Activated T-helper 17 cell treated with anti-CD3 and anti-CD28 coated beads, Interleukin-2, amount 50 U/mL, for 72 hours (primary cell): ENCODE measurements at places on chromosomes 6 and 20. TPM values are rescaled to one million over a fixed set of nuclear protein-coding genes. Genes with fewer than 3 reads are reported as not detected.

- ATAC-seq = no peak
Measured at GRCh38 chr6:54935739-54936138, 89.2 kb downstream of the FAM83B start.

DNA sequence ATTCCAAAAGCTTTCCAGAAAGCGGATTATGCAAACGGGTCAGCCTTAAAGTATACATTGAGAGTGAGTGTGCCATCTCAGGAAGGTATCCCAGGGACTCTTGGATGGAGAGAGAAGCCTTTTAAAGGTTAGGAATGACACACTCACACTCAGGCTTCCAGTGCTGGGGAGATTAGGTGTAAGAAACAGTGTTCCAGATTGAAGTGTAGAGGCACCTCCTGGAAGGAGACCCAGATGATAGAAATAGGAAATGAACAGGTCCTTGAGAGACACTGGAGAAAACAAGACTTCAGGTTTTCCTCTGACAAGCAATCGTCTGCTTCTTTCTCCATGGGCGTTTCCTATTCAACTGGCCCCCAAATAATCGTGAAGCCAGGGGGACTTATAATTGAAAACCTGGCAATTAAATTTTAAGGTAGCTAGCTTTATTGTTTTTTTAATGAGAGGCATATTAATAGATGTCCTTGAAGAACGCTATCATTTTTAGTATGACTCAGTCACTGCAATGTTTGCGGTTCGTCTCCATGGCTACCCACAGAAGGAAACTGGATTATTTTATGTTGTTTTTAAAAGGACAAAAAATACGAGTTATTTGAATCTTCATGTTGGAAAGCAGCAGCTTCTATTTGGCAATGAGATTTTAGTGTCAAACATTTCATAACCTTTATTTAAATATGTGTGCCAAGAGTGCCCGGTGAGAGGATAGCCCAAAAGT, 85.3 kb downstream of the TRMT6 start:
- ATAC-seq = peak; percentile 64

GRCh38 chr20:40339661-40340449, 349.2 kb downstream of the MAFB start:
- no peak for ATAC-seq

DNA sequence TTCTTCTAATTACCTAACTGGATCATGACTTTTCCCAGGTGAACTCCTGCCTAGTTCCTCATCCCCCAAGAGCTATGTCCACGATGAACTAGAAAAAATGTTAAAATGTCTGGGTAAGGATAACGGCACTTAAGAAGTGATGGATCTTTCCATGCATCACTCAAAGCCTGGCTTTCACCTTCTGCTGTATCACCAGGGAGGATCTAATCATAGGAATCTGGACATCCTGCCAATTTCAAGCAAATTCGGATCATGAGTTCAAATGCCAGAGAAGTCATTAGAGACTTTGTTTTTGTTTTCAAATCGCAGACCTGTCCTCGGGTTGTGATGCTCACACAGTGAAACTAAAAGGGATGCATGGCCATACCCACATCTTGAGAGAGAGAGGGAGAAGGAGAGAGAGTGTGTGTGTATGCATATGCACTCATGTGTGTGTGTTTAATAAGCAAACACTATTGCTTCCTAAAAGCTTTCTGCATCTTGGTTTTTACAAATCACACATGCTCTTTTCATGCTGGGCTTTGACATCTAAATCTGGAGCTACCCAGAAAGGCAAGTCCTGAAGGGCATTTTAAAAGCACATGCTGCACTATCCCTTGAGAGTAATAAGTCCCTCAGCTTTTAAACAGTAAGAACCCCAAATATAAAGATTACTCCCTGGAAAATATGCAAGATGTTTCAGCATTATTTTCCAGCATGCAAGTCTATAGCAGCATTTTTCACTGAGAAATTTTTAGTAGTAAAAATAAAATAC, 524.6 kb upstream of the NOX3 start:
- no peak for ATAC-seq

DNA sequence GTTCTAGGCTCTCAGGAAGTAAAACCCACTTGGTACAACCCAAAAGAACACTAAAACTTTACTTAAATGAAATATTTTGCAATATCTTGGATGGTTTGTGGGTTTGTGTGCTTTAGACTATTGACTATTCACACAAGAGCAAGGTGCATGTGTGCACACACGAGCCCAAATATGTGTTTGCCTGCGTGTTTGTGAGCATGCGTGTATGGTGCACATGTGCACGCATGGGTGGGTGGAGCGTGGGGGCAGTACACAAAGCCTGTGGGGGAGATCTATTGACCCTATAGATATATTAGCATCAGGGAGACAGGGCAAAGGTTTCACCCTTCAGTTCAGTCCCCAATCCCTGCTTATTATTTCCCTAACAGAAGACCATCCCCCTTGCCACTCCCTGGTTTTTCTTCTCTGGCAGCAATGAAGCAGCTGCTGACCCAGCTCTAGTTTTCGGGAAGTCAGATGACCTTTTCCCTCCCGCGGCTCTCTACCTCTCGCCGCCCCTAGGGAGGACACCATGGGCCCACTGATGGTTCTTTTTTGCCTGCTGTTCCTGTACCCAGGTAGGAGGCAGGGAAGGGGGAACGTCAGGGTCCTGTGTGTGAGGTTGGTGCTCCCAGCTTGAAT, at the start of gene C2:
Gene C2, plus strand, starts transcription at position 476 of the 621 bp plus-strand sequence. Its CDS starts 36 bp downstream, at position 512.
- ATAC-seq = no peak

GRCh38 chr6:104541411-104541810, 318.3 kb downstream of the HACE1 start:
- no peak for ATAC-seq

DNA sequence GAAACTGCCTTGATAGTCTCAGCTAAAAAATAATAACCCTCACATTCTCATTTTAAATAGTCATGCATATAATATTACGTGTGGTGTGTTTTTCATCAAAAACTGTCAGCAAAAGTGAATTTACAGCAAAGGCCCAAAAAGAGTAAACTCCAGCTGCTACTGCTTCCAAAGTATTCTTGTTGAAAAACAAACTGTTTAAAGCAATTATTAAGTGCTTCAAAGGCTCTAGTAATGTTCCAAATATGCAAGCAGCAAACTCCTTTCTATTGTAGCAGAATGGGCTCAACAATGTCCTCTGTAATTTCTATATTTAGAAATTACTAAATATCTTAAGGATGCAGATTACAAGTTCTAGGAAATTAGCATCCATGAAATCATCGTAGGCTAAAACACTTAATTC, 280.0 kb upstream of the TBX18 start:
- ATAC-seq = no peak

DNA sequence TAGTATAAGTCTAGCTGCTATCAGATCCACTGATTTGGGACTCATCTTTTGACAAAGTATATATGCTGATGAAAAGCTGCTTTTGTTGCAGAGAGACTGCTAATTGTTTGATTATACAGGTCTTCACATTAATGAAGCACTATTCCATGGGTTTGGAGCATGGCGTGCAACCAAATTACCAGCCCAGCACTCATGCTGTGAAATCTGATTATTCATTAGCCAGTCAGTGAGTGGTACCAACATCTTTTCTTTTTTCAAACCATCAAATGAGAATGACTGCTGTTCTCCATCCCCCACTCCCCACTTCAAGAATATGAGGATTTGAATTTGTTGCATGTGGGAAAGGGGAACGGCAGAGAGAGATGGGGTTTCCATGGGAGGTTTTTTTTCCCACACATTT, 91.3 kb downstream of the ID4 start:
- no peak for ATAC-seq

GRCh38 chr6:37614491-37614890, 83.2 kb downstream of the MDGA1 start:
- no peak for ATAC-seq

DNA sequence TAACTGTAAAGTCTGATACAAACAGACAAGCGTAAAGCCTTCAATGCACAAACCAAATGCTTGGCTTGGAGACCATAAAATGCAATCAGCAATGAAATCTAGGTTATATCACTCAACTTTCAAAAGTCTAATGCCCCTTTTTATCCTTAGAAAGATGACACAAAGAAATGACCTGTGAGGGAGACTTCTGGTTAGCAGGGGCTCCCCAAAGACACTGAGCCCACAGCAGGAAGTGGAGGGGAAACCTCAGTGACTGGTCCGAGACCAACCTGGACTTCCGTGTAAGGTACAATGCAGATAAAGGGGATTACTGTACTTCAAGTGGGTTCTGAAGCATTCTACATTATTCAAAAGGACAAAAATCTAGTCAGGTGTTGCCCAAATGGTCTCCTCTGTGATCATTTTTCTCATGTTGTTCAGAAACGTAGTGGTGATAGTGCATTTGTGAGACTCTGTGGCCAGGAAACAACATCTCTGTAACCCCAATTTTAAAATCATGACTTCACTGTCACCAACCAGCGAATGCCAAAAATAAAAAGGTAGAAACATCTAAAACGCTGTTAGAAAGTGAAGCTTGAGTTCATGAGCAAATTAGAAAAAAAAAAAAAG, 88.2 kb downstream of the HIVEP2 start:
- peak; percentile 56 for ATAC-seq

DNA sequence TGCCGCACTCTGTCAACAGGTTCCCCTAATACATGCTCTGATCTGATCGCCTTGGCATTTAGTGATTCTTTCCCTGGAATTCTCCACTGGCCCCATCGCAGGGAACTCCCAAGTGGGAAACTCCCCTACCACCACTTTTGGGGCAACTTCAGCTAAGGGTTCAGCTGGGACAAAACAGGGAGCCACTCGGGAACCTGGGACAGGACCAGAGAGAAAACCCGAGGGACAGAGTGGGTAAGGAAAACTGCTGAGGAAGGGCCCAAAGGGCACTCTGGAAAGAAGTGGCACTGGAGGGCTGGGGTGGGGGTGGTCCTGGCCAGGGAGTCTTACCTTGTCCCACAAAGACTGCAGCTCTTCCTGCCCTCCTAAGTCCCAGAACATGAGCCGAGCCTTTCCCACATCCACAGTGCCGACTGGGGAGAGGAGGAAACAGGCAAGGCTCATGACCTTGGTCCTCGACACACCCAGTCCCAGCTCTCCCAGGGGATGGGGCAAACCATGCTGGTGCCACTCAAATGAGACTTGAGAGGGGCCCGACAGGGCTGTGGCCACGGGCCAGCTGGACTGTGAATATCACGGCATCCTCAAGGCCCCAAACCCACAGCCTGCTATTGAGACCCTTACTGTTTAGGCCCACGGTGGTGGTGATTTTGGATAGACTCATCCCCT, 1.6 kb downstream of the ARFRP1 start:
- ATAC-seq = no peak

GRCh38 chr20:64051561-64052325, 2.3 kb upstream of the SOX18 start:
- ATAC-seq = no peak

DNA sequence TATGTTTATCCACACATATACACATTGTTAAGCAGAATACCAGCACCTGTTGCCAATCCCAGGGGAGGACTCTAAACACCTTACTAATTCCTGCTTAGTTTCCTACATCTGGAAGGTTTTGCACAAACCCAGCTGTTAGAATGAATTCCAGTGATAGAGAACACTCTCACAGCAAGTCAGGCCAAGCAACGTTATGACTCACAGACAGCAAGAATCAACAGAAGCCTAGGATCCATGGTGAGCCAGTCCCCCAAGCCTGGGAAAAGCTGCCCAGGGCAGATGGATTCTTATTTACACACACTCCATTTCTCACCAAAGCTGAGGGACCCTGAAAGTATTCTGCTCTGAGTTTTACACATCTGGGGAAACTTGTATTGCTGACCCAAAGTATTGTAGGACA, 291.7 kb downstream of the SLC35F1 start:
- ATAC-seq = no peak

DNA sequence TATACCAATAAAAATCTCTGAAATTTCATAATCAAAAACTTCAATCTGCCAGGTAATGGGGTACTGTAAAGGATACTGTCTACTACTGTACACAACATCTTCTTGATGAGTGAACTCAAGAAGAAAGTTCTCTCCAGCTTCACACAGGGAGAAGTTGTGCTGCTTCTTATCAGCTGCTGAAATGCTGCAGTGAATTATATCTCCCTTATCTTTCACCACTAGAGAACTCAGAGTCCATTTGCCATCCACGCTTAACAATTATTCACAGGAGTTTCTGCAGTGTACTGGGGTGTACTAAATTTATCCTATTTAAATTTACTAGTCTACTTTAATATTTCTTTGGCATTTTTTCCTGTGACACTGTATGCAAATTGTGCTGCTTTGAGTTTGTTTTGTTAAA, 384.8 kb downstream of the TFAP2B start:
- ATAC-seq = no peak

- peak; percentile 91 for ATAC-seq
Measured at GRCh38 chr20:49620364-49621240, 52.7 kb upstream of the PTGIS start.

- ATAC-seq = no peak
Measured at GRCh38 chr20:47106786-47107185, 212.1 kb downstream of the EYA2 start.

DNA sequence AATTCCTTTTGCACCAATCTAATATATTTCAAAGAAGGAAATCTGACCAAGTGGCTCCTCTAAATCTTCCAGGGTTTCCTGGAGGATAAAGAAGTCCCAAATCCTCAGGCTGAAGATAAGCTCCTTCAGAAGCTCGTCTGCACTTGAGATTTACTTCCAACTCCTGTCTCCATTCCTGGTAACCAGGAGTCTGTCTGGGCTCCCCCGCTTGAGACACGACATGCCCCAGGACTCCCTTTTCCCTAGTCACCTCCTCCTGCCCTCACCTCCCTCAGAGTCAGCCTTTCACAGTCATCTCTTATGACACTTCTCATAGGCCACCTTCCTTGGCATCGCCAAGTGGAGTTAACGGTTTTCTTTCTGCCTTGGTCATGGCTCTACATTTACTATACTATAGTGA, 103.4 kb upstream of the NEDD9 start:
- ATAC-seq = no peak

DNA sequence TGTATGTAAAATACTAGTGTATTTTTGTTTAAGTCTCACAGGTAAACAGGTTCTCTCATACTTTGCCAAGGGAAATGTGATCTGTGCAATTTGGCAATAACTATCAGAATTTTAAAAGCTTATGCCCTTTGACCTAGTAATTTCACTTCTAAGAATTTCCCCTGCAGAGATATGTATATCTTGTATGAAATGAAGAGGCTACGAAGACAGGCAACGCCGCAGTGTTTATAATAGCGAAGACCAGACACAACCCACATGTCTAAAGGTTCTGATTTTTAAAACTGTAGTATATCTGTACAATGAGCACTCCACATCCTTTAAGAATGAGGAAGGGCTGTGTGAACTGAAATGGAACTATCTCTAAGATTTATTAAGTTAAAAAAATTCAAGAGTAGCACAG, 7.5 kb downstream of the TRAF3IP2 start:
- no peak for ATAC-seq

- ATAC-seq = peak; percentile 66
Measured at GRCh38 chr6:17600527-17601385, 654 bp downstream of the FAM8A1 start.

- ATAC-seq = no peak
Measured at GRCh38 chr6:148365041-148365440, 22.4 kb downstream of the SASH1 start.

The RBPJL gene
- total RNA-seq = not detected

The NKX2-4 gene
- not detected for total RNA-seq

The IPCEF1 gene
- 20.2 TPM for total RNA-seq

The CYP21A2 gene
- 0.91 TPM for total RNA-seq

The SLC24A3 gene
- total RNA-seq = not detected

The ZNF311 gene
- total RNA-seq = 0.71 TPM

The HLA-F gene
- total RNA-seq = 352 TPM

The SLC2A10 gene
- not detected for total RNA-seq

The ACTL10 gene
- 1.5 TPM for total RNA-seq

The CST9L gene
- not detected for total RNA-seq

The JPH2 gene
- total RNA-seq = 0.09 TPM
